Endothelial cell of umbilical vein (primary cell): ENCODE measurements at places on chromosomes 7 and 10. TPM values are rescaled to one million over a fixed set of nuclear protein-coding genes. Genes with fewer than 3 reads are reported as not detected.
A peak's percentile ranks its signal among the peaks of the same experiment; 100 is the strongest.

DNA sequence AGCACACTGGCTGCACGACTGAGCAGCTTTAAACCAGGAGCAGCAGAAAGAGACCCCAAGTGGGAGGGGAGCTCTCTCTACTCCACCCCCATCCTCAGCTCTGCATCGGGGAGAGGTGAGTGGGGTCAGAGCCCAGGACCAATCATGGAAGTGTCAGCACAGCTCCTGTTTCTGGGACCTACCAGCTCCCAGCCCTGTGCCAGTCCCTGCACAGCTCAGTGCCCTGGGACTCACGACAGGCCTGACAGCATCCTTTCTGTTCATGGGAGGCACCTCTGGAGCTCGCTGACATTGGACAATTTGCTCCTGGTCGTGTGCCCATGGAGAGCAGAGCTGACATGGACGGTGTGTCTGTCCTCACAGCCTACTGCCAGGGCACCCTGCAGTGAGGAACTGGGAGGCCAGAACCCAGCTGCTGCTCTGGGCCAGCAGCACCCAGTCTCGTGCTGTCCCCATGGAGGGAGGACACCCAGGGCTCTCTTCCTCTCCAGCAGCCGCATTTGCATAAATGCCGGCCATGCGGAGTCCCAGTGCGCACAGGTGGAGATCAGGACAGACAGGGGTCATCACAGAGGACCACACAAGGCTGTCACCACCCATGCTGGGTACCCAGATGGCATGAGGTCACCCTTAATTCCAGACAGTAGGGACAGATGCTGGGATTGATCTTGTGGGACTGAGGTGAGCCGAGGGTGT, 45.9 kb upstream of the MSMB start:
- no peak overlapping the region for H3K4me3 ChIP-seq
- H3K4me1 ChIP-seq, result peaks cover 7% of the 10 kb centered on the region
- no peak for DNase-seq
- H3K27ac ChIP-seq, result no peak overlapping the region
- no peaks in the 10 kb centered on the region for H3K27me3 ChIP-seq
- H3K36me3 ChIP-seq, result no peaks in the 10 kb centered on the region

Gene SEMA4G
- 6.0 and 6.7 TPM in 2 replicates for total RNA-seq

- H3K36me3 ChIP-seq, result no peaks in the 10 kb centered on the region
- H3K27me3 ChIP-seq, result no peaks in the 10 kb centered on the region
- peak overlapping the region; percentile 94 for H3K27ac ChIP-seq
- DNase-seq, result peak; percentile 88
- peak overlapping the region; percentile 8 for H3K4me3 ChIP-seq
Observed at GRCh38 chr10:60314069-60314940, 75.4 kb downstream of the ANK3 start.

Gene SLC26A3
- total RNA-seq, result not detected in 2 replicates

Gene NRP1
- 245 and 306 TPM in 2 replicates for total RNA-seq

DNA sequence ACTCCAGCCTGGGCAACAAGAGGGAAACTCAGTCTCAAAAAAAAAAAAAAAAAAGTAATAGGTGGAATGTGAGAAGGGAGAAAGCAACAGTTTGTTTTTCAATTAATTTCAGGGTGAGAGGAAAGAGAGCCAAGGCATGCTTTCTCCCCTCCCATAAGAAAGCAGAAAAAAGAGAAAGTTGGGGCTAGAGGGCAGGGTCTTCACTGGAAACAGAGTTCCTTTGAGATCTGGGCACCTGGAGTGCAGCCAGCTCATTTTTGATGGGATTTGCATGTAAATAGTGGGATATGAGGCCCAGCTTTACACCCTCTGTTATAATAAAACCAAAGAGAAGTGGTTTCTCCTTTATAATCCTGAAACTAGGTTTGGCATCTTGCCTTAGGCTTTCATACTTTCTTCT, 13.8 kb upstream of the STOX1 start:
- H3K4me1 ChIP-seq, result no peaks in the 10 kb centered on the region
- DNase-seq, result no peak
- no peaks in the 10 kb centered on the region for H3K36me3 ChIP-seq

DNA sequence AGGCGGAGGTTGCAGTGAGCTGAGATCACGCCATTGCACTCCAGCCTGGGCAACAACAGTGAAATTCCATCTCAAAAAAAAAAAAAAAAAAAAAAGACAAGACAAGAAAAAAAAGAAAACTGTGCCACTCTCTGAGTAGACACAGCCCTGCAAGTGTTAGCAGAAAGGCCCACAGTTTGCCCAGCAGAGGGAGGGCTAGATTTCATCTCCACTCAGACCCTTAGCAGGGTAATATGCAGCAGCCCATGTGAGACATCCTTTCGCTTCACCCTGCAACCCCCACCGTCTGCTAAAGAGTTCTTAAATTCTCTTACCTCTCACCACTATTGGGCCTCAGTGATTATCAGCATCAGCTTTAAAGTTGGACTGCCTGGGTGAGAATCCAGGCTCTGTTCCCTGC, 38.2 kb downstream of the CTNNA3 start:
- no peaks in the 10 kb centered on the region for H3K36me3 ChIP-seq
- DNase-seq, result no peak
- H3K27me3 ChIP-seq, result no peaks in the 10 kb centered on the region
- no peaks in the 10 kb centered on the region for H3K4me1 ChIP-seq
- H3K4me3 ChIP-seq, result no peak overlapping the region

Gene WDFY4
- total RNA-seq, result 10.2 and 10.5 TPM in 2 replicates

Gene EIF5AL1
- 0.28 and 0.29 TPM in 2 replicates for total RNA-seq

GRCh38 chr10:120039046-120039445, 146.5 kb downstream of the SEC23IP start:
- no peak for DNase-seq
- H3K4me3 ChIP-seq, result no peak overlapping the region
- no peaks in the 10 kb centered on the region for H3K36me3 ChIP-seq
- H3K4me1 ChIP-seq, result no peaks in the 10 kb centered on the region

DNA sequence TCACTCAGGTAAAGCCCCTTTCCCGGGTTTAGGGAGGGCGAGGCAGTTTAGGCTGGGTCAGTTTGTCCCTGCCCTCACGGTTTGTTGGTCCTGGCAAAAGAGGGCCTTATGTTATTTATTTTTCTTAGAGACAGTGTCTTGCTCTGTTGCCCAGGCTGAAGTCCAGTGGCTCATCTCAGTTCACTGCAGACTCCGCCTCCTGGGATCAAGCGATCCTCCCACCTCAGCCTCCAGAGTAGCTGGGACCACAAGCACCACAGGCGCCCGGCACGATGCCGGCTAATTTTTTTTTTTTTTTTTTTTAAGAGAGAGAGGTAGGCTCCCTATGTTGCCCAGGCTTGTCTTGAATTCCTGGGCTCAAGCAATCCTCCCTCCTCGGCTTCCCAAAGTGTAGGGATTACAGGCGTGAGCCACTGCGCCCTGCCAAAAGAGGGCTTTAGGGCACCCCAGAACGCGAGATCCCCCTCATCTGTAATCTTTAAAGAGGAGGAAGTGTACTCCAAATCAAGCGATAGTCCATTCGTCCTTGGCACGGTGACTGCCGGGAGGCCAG, 626 bp upstream of the BMS1 start:
- H3K4me3 ChIP-seq, result peak overlapping the region; percentile 68
- H3K27ac ChIP-seq, result peak overlapping the region; percentile 87
- peaks cover 10% of the 10 kb centered on the region for H3K36me3 ChIP-seq

DNA sequence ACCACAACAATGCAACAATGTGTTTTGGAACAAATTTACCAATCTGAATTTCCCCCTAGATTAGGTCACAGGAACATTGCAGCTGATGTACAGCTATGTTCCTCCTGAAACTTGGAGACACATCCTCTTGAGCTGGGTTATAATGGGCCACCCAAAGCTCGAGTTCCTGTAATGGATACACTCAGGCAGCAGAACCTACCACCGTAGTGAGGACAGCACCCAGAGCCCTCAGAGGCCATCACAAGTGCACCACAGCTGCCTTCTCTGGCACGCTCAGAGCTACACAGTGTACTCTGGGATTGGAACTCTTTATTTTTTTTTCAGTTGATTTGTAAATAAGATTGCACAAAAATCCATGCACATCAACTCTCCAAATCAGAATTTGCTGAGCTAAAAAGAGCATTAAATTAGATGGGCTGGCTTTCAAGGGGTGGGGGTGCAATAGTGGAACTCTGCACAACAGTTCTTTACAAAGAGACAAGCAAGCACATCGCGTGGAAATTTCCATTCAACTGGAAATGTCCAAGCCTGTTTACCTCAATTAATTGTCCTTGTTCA, 56.7 kb downstream of the EGFR start:
- no peak for DNase-seq
- no peaks in the 10 kb centered on the region for H3K27me3 ChIP-seq
- H3K4me3 ChIP-seq, result no peak overlapping the region
- no peaks in the 10 kb centered on the region for H3K36me3 ChIP-seq
- H3K4me1 ChIP-seq, result peaks cover 9% of the 10 kb centered on the region

- DNase-seq, result peak; percentile 72
- peaks cover 3% of the 10 kb centered on the region for H3K36me3 ChIP-seq
- no peaks in the 10 kb centered on the region for H3K4me1 ChIP-seq
- H3K27ac ChIP-seq, result no peak overlapping the region
Observed at GRCh38 chr10:29496341-29497162, 138.2 kb downstream of the SVIL start.

GRCh38 chr10:29702273-29703164, 67.7 kb upstream of the SVIL start:
- no peak for DNase-seq
- H3K4me3 ChIP-seq, result no peak overlapping the region
- peaks cover 4% of the 10 kb centered on the region for H3K4me1 ChIP-seq
- H3K36me3 ChIP-seq, result no peaks in the 10 kb centered on the region

Gene PLPP4
- 15.5 and 17.1 TPM in 2 replicates for total RNA-seq

DNA sequence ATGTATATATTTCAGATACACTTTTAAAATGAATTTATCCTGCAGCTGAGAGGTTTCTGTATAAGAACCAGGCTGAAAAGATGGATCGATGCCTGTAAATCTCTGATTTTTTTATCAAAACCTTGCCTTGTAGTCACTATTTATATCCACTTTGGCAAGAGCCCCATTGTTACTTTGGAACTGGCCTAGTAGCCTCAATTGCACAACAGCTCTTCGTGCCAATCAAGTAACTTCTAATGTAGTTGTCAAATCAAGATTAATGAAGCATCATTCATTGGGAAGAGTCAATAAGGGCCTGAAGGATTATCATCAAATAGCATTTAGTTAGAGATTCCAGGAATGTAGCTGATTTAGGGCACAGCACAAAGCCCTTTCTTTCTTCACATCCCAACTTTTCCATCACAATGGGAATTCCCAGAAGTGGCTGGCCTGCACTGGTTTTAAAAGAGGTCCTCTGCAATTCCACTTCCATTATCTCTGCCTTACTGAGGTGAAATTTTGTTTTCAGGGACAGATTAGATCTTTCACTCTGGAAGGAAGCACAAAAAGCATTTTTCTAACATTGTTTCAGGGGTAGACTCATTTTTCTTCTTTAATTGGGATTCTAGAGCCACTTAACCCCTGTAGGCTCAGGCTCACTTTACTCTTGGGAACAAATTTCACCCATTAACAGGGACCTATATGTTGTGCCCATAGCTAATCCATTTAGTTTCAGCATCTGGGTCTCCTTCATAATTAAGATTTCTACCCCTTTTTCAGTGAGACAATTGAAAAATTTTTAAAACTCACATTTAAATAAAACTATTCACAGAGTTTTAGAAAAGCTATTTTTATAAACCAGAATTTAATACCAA, 97.8 kb downstream of the CALCR start:
- DNase-seq, result no peak
- no peak overlapping the region for H3K4me3 ChIP-seq
- H3K36me3 ChIP-seq, result no peaks in the 10 kb centered on the region
- no peak overlapping the region for H3K27ac ChIP-seq

Gene LBX1
- not detected in 2 replicates for total RNA-seq

DNA sequence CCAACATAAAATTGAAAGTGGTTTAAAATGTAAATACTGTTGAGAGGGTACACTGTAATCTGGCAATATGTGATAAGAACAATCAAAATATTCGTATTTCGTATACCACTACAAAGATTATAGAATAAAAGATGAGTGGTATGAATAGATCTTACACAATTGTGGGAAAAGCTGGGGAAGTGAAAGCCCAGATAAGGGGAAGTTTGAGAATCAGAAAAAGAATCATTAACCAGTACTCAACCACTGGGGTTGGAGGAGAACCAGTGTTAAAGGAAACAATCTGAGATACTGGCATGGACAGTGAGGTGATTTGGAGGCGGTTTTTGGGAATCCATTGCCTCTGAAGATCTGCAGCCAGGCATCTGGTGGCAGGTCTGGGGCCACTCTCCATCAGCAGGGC, 59.7 kb upstream of the CDK14 start:
- peaks cover 9% of the 10 kb centered on the region for H3K27me3 ChIP-seq
- H3K4me3 ChIP-seq, result no peak overlapping the region
- H3K4me1 ChIP-seq, result no peaks in the 10 kb centered on the region

Gene SH2B2
- total RNA-seq, result 0.25 and 0.73 TPM in 2 replicates

- no peak for DNase-seq
- no peak overlapping the region for H3K4me3 ChIP-seq
- no peak overlapping the region for H3K27ac ChIP-seq
- no peaks in the 10 kb centered on the region for H3K4me1 ChIP-seq
- H3K36me3 ChIP-seq, result no peaks in the 10 kb centered on the region
Observed at GRCh38 chr10:94129393-94130130, 135.8 kb downstream of the PLCE1 start.

DNA sequence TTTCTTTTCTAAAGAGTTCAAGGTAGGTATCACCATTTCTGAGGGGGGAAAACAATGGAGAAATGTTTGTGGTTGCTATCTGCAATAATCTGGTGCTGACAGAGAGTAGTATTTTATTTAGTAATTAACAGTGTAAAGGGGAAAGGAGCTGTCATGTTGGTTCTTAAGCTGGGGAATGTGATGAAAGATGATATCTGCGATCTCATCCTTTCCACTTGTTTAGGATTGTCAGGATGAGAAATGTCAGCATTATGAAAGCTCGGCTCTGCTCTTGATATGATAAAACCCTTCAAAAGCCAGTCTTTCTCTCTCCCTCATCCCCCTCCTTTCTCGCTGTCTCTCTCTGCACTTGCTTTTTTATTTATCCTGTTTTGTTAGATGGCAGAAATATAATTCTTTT, 106.1 kb downstream of the POU6F2 start:
- no peaks in the 10 kb centered on the region for H3K36me3 ChIP-seq
- no peaks in the 10 kb centered on the region for H3K4me1 ChIP-seq
- peaks cover 6% of the 10 kb centered on the region for H3K27me3 ChIP-seq
- no peak for DNase-seq

GRCh38 chr10:60208676-60209269, 180.9 kb downstream of the ANK3 start:
- H3K36me3 ChIP-seq, result no peaks in the 10 kb centered on the region
- H3K27me3 ChIP-seq, result no peaks in the 10 kb centered on the region
- DNase-seq, result peak; percentile 55
- H3K4me1 ChIP-seq, result peaks cover 8% of the 10 kb centered on the region

DNA sequence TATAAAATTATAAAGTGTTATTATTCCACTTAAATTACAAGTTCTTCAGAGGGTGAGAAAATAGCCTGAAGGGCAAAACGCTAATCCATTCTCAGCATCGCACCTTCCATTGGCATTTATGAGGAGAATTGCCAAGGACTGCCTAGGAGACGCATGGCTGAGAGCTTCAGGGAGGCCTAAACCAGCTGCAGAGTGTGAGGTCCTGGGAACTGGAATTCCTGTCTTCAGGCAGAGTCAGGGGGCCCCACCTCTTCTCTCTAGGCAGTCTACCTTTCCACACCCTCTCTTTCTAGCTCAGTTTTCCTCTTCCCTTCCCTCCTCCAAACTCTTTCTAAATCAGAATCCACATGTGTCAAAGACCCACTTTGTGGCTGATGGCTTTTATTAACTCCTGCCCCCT, 35.3 kb downstream of the LRRC72 start:
- DNase-seq, result no peak
- no peaks in the 10 kb centered on the region for H3K27me3 ChIP-seq
- H3K4me3 ChIP-seq, result no peak overlapping the region
- H3K27ac ChIP-seq, result no peak overlapping the region
- H3K4me1 ChIP-seq, result peaks cover 13% of the 10 kb centered on the region
- no peaks in the 10 kb centered on the region for H3K36me3 ChIP-seq

Gene LAMB4
- 0.20 and 0.72 TPM in 2 replicates for total RNA-seq
